ENCODE measurements at places on chromosomes 6 and 20. TPM values are rescaled to one million over a fixed set of nuclear protein-coding genes. Genes with fewer than 3 reads are reported as not detected.

GRCh38 chr6:148578489-148578814 lies 168.4 kb upstream of the UST start:
- no peaks in the 10 kb centered on the region for H3K4me1 ChIP-seq
- H3K27me3 ChIP-seq, result no peaks in the 10 kb centered on the region
- no peak overlapping the region for H3K27ac ChIP-seq

The SIRPG gene
- total RNA-seq, result 0.38 TPM

The CFAP61 gene
- not detected for total RNA-seq

DNA sequence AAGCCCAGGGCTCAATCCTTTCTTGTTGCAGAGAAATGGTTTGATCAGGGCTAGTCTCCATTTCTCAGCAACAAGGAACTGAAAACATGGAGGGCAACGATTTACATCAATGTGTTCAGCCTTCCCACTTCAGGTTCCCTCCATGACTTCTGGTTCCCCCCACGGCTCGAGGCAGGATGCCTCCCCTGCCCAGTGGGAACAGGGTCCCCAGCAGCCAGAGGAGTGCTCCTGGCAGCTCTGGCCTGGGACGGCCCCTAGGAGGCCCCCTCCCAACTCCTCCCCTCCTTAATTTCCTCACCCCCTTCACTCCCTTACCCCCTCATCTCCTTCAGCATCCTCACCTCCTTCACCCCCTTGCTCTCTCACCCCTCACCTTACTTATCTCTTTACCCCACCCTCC lies 283.8 kb downstream of the CDC5L start:
- no peak for DNase-seq
- H3K36me3 ChIP-seq, result no peaks in the 10 kb centered on the region
- no peak overlapping the region for H3K27ac ChIP-seq
- H3K4me1 ChIP-seq, result no peaks in the 10 kb centered on the region

GRCh38 chr20:51696304-51697071 lies 71.7 kb downstream of the ATP9A start:
- H3K4me1 ChIP-seq, result peaks cover 17% of the 10 kb centered on the region
- no peak overlapping the region for H3K27ac ChIP-seq
- H3K27me3 ChIP-seq, result no peaks in the 10 kb centered on the region
- no peak for DNase-seq
- H3K36me3 ChIP-seq, result no peaks in the 10 kb centered on the region
- no peak overlapping the region for H3K4me3 ChIP-seq

- peaks cover 77% of the 10 kb centered on the region for H3K4me1 ChIP-seq
- H3K27ac ChIP-seq, result no peak overlapping the region
- no peaks in the 10 kb centered on the region for H3K27me3 ChIP-seq
- no peak for DNase-seq
- H3K36me3 ChIP-seq, result no peaks in the 10 kb centered on the region
- H3K4me3 ChIP-seq, result no peak overlapping the region
These were observed 7.8 kb downstream of the E2F3 start for GRCh38 chr6:20409427-20409971.

The TTI1 gene
- 19.4 TPM for total RNA-seq

The PLN gene
- total RNA-seq, result 6.4 TPM

GRCh38 chr6:88339761-88340160 lies 173.6 kb upstream of the CNR1 start:
- no peak overlapping the region for H3K4me3 ChIP-seq
- no peaks in the 10 kb centered on the region for H3K4me1 ChIP-seq
- no peaks in the 10 kb centered on the region for H3K27me3 ChIP-seq
- no peak overlapping the region for H3K27ac ChIP-seq
- DNase-seq, result no peak

DNA sequence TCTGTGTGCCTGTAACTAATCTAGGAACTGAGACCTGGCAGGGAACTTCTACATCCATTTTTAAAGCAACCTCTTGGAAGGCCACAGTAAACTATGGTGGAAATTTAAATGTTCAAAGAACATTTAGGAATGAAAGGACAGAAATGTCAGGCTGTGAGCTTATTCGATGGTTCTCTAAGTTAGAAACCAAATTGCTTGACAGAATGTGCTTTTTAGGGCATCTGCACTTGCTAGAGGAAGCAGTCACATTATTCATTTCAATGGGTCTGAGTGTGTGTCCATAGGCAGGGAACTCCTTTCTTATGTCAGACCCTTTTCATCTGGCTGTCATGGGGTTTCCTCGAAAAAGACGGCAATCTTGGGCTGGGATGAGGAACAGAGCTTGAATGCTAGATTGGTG lies 84.4 kb downstream of the PPP1R14C start:
- H3K27ac ChIP-seq, result no peak overlapping the region
- no peak for DNase-seq
- H3K27me3 ChIP-seq, result no peaks in the 10 kb centered on the region
- no peaks in the 10 kb centered on the region for H3K36me3 ChIP-seq
- H3K4me1 ChIP-seq, result no peaks in the 10 kb centered on the region
- no peak overlapping the region for H3K4me3 ChIP-seq

The SLC17A3 gene
- total RNA-seq, result 0.18 TPM

GRCh38 chr20:42447270-42447669 lies 742.4 kb downstream of the PTPRT start:
- H3K4me3 ChIP-seq, result no peak overlapping the region
- H3K4me1 ChIP-seq, result no peaks in the 10 kb centered on the region
- no peak overlapping the region for H3K27ac ChIP-seq
- no peak for DNase-seq

DNA sequence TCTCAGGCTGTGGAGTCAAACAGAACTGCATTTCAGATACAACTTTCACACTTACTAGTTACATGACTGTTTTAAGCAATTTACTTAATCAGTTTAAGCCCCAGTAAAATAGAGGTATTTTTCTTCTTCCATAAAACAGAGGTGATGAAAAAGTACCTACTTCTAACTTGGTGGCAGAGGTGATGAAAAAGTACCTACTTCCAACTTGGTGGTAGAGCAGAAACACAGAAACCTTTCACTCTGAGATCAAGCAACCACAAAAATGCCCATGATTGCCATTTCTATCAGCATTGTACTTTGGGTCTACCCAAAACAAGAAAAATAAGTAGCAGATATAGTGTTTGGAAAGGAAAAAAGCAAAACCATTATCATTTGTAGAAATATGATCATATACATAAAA lies 148.7 kb downstream of the OPRM1 start:
- H3K4me3 ChIP-seq, result no peak overlapping the region
- H3K36me3 ChIP-seq, result no peaks in the 10 kb centered on the region
- H3K27me3 ChIP-seq, result no peaks in the 10 kb centered on the region

The TBCC gene
- 16.8 TPM for total RNA-seq

The CCN6 gene
- total RNA-seq, result not detected

DNA sequence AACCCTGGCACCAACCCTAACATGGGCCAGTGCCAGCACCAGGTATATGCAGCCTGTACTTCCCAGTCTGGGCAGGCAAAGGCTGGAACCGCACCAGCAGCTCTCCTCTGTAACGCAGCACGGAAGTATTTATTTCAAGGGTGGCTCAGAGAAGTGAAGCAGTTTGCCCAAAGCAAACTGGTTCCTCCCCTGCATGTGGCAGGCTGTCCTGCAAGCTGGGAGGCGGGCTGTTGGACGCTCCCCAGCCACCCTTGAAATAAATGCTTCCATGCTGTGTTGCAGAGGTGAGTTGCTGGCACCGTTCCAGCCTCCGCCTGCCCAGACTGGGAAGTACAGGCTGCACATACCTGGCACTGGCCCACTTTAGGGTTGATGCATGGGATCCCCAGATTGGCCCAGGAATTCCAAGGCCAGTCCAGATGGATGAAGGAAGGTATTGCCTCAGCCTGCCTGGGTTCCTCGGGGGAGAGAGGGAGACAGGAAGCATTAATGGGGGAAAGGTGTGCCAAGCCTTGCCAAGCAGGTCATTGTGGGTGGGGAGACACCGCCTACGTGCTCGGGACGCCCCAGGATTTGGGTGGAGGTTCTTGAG lies 49.8 kb downstream of the PPARD start:
- peak overlapping the region; percentile 59 for H3K27ac ChIP-seq
- no peak overlapping the region for H3K4me3 ChIP-seq
- H3K27me3 ChIP-seq, result no peaks in the 10 kb centered on the region
- DNase-seq, result peak; percentile 80
- no peaks in the 10 kb centered on the region for H3K36me3 ChIP-seq
- H3K4me1 ChIP-seq, result peaks cover 15% of the 10 kb centered on the region

- no peaks in the 10 kb centered on the region for H3K36me3 ChIP-seq
- H3K27ac ChIP-seq, result no peak overlapping the region
- no peak overlapping the region for H3K4me3 ChIP-seq
- DNase-seq, result no peak
- peaks cover 16% of the 10 kb centered on the region for H3K4me1 ChIP-seq
These were observed 3.2 kb upstream of the SDHAF4 start for GRCh38 chr6:70563530-70563929.

DNA sequence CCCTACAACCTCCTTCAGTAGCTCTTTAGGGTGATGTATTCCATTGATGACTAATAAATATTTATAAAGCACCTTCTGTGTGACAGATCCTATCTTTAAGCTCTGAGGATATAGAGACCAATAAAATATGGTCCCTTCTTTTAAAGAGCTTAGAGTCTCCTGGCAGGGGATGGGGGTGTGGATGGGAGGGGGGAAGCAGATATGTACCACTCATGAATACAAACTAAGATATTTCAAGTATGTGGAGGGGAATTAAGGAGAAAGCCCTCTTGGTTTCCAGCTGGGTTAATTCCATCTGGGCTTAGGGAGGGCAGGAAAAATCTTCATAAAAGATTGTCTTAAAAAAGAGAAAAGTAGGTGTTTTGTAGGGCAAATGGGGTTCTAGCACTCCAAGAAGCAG lies 21.6 kb upstream of the FBXO9 start:
- H3K4me1 ChIP-seq, result no peaks in the 10 kb centered on the region
- no peak overlapping the region for H3K4me3 ChIP-seq
- no peak for DNase-seq
- peak overlapping the region; percentile 63 for H3K27ac ChIP-seq

DNA sequence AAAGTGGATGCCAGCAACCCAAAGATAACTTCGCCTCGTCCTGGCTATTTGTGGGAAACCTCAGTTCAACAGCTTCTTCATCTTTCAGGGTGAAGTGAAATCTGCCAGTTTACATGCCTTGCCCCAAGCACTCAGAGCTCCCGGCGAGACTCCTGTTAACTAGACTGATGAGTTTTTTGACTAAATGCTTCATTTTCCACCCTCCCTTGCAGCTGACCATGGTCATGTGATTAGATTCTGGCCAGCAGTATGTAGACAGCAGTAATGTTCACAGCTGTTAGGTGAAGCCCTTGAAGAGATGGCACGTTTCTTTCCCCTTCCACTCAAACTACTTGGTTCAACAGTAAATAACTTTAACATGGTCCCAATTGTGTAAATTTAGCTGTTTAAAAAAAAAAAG lies 718.8 kb upstream of the FLRT3 start:
- H3K4me3 ChIP-seq, result no peak overlapping the region
- no peaks in the 10 kb centered on the region for H3K27me3 ChIP-seq
- no peak overlapping the region for H3K27ac ChIP-seq

- H3K36me3 ChIP-seq, result no peaks in the 10 kb centered on the region
- peaks cover 4% of the 10 kb centered on the region for H3K4me1 ChIP-seq
- H3K27ac ChIP-seq, result no peak overlapping the region
These were observed 366.7 kb downstream of the SYNE1 start for GRCh38 chr6:152270301-152270925.

DNA sequence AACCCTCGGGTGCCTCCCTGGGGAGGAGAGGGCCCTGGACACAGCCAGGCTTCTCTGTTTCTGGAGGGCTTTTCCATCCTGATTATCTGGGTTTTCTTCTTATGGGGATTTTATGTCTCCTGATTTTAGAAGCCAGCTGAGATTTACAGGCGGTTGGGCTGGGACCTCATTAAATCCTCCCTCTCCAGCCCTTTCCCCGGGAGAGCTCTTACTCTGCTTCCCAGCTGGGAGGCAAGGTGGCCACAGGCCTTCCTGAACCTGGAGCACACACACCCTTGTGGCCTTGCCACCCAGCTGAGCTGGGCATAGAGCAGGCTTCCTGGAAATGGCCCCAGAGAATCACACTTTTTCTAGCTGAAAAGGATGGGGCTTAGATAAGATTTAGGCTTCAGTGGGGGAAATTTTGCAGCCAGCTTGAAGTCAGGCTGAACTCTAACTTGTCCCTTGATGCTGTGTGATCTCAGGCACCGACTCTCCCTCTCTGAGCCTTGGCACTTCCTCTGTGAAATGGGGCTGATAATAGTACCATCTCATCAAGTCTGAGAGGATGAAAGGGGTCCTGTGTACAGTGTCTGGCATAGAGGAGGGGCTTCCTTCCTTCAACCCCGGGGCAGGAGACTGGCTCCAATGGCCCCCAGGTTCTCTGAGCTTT lies 16.6 kb downstream of the VSTM2L start:
- H3K4me3 ChIP-seq, result no peak overlapping the region
- H3K36me3 ChIP-seq, result no peaks in the 10 kb centered on the region
- H3K4me1 ChIP-seq, result peaks cover 9% of the 10 kb centered on the region
- no peak overlapping the region for H3K27ac ChIP-seq

GRCh38 chr20:58039274-58040092 lies 189.0 kb downstream of the ANKRD60 start:
- no peak overlapping the region for H3K27ac ChIP-seq
- H3K27me3 ChIP-seq, result no peaks in the 10 kb centered on the region
- H3K36me3 ChIP-seq, result no peaks in the 10 kb centered on the region

The LY6G6D gene
- not detected for total RNA-seq

GRCh38 chr6:113969888-113970804 lies 802 bp downstream of the HDAC2 start:
- H3K27ac ChIP-seq, result peak overlapping the region; percentile 91
- peaks cover 17% of the 10 kb centered on the region for H3K4me1 ChIP-seq
- no peaks in the 10 kb centered on the region for H3K36me3 ChIP-seq

The OR2J1 gene
- not detected for total RNA-seq

DNA sequence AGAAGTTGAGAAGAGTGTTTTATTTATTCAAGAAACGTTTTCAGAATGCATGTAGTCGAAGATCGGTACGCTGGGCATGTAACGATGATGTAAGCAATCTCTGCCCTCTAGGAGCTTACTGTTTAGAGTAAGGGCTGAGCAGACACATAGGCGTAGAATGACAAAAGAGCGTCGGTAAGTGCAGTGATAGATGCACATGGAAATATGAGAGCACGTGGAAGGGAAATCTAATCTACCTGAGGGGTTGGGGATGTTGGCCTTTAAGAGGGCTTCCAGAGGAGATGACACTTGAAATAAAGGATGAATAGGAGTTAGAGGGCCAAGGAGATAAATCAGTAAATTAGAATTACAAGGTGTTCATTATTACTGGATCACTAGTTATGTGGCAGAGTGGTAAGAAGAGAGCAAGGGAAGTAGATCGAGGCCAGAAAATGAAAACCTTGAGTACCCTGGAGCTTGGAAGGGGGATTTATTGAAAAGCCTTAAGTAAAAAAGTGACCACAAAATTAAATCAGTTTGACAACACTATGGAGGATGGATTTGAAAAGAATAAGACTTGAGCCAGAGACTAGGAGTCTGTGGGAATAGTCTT lies 782 bp downstream of the TRMT11 start:
- DNase-seq, result no peak
- H3K36me3 ChIP-seq, result no peaks in the 10 kb centered on the region
- peak overlapping the region; percentile 74 for H3K27ac ChIP-seq
- H3K4me3 ChIP-seq, result peak overlapping the region; percentile 89
- H3K4me1 ChIP-seq, result peaks cover 6% of the 10 kb centered on the region

GRCh38 chr6:92684386-92684785 lies 735.0 kb downstream of the EPHA7 start:
- H3K4me3 ChIP-seq, result no peak overlapping the region
- no peaks in the 10 kb centered on the region for H3K4me1 ChIP-seq
- no peak for DNase-seq
- no peaks in the 10 kb centered on the region for H3K36me3 ChIP-seq

The CDSN gene
- 0.61 TPM for total RNA-seq
